Stimulated activated naive CD8-positive, alpha-beta T cell treated with anti-CD3 and anti-CD28 coated beads, Interleukin-15, Interleukin-2, amounts not matched to agents 100 U/mL and 50 U/mL, for 24 hours (primary cell): ENCODE measurements at places on chromosomes 2 and 18.

DNA sequence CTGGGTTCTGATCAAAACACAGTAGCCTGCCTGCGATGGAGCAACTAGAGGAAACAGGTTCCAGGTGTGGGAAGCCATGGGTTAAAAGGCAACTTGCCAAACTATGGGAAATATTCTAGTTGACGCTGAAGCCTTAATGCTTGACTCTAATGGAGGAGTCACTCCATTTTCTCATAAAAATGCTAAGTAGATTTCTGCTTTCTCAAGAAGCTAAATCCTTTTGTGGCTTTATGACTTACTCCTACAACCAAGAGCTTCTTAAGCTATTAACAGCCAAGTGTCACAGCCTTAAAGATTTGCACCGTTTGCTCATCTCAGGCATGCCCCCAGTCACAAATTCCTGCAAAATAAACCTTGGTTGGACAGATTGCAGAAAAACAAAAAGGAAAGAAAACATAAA is 25.2 kb downstream of the ANKRD44 start:
- DNase-seq = no peak

GRCh38 chr2:230447036-230447435 is 31.0 kb downstream of the SP100 start:
- DNase-seq = peak; percentile 53

DNA sequence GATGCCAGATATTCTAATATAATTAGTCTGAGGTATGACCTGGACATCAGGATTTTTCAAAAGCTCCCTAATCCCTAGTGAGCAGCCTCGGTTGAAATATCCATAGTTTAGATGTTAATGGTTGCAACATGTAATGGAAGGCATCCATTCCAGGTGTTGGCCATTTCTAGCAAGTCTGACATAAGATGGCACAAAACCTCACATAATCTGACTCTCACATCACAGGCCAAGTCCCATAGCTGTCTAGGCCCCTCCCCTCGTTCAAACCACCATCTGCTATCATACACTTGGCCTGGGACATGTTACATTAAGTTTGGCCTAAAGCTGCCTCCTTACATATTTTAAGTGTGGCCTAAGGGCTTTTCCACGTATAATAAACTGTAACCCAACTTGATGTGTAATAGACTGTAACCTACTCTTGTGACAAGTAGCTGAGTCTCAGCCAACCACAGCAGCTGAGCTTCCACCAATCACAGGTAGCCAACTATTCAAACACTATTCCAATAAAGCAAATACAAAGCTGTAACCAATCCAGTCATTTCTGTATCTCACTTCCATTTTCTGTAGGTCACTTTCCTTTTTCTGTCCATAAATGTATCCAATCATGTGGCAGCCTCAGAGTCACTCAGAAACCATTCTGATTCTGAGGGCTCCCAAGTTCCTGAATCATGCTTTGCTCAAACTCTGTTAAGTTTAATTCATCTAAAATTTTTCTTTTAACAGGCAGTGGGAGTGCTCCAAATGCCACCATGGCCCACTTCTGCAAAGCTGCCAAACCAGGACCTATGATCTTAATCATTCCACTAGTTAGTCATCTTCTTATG is 59.4 kb downstream of the ADD2 start:
- peak; percentile 9 for DNase-seq

GRCh38 chr2:161418715-161419637 is 2.9 kb downstream of the TBR1 start:
- DNase-seq = no peak

- DNase-seq = no peak
Observed at GRCh38 chr2:23588508-23589201, 203.7 kb downstream of the KLHL29 start.

GRCh38 chr2:41934329-41934958 is 113.4 kb upstream of the PKDCC start:
- DNase-seq = no peak
